Hippocampal formation (tissue), 2 donors: ENCODE measurements at places on chromosomes 12 and 14.

- DNase-seq = no peak
Measured at GRCh38 chr12:5073853-5074252, 30.2 kb downstream of the KCNA5 start.

DNA sequence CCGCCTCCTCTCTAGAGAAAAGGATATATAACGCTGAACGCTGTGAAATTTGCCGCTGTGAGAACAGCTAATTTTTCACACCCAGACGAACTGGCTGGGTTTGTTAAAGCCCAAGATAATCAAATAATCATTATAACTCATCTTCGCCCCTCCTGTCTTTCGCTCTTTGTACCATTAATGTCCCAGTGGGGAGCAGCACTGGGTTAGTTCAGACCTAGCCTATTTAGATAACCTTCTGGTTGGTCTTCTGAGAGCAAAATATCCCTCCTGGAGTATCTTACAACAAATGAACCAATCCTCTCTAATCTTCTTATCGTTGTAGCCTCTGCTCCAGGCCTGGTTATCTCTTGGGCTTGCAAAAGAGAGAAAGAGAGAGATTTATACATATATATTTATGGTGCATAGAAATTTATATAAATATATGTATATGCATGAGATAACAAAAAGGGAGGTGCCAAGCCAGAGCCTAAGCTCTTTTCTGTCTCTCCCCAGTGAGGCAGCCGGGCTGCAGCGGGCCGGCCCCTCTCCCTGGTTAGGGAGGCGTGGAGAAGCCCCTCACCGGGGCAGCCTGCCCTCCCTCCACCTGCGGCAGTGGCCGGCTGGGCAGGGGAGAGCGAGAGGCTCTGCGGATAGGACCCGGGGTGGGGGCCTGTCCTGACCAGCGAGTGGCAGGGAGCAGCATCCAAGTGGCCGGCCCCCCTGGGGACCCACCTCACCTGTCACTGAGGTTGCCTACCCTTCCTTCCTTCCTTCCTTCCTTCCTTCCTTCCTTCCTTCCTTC is 202.0 kb upstream of the LHX5 start:
- no peak for DNase-seq

DNA sequence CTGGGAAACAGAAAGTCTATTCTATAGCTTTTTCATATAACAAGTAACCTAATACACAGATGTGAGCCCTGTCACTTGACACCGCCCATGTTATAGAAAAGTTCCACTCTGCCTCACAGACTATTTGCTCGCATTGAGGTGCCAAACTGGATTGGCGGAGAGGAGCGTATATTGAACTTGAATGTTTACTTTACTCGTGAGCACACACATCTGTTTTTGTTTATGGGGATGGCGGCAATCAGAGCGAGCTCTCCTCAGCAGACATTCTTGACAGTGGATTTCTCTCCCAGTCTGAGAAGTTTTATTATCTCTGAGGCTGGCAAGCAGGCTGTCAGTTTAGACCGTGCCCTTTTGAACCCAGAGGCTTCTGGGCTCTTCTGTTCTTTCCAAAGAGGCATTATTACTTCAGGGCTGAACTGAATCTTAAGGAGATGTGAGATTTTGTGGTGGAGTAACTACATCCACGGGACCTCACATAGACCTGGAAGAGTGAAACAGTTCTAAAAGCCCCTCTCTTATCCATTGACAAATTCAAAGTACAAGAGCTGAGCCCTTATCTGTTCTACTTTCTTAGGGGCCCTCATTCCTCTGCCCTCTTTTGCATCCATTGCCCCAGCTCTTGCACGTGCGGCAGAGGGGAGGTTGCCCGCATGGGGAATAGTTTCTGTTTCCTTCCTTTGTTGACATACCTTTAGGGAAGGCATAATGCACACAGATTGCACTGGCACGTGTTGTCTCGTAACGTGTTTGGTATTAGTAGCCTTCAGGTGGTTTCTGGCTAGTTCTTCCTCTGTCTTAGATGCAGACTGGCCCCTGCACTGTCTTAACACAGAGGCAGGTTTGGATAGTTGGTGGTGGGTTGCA is 68.2 kb downstream of the DRAM1 start:
- DNase-seq = no peak

DNA sequence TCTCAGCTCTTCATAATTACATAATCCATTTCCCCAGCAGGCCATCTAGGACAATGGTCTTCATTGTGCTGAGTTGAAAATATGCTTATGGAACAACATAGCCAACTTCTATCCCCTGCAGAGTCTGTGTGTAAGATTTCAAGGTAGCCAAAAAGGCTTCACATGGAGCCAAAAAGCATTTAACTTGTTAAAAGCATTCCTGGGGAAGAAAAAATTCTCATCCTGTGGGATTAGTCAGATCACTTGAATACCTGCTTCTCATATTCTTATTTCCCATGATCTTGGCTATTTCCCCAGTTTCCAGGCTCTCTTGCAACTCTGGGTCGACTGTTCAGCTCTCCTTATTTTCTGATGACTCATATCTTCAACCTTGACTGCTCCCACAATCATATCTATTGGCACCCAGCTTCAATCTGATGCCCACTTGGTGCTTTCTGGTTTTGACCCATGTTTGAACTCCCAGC is 178.9 kb downstream of the KLHL28 start:
- DNase-seq = no peak

- DNase-seq = no peak
Measured at GRCh38 chr14:106493962-106494823, 967.8 kb downstream of the TMEM121 start.

GRCh38 chr12:89350630-89351488 is 1.4 kb downstream of the DUSP6 start:
- DNase-seq = no peak

- no peak for DNase-seq
Measured at GRCh38 chr12:122558745-122559641, 31.9 kb downstream of the KNTC1 start.

DNA sequence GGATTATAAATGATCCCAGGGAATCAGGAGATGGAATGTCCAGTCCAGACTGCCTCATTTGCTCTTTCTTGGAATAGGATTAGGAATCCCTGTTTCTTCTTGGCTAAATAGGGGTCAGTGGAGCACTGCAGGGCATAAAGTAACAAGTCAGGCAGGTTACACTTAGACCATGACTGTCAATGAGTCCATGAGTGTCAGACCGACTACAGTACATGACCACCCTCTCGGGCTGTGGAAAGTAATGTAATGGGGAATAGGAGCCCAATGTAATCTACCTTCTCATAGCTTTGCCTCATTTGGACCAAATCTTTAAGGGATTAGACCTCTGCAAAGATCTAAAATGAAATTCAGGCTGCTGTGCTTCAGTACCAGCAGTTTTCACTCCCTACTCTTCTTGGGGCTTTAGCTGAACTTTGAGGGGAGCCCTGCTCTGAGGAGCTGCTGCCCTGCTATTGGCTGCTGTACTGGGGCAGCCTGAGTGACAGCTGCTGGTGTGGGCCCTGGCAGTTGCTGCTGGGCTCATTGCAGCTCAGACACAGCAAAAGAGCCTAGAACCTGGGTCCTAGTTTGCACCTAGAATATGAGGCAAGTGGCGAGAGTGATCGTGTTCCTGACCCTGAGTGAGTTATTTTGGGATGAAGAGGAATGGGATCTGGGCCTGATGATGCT is 62.2 kb upstream of the OR4E1 start:
- DNase-seq = no peak

DNA sequence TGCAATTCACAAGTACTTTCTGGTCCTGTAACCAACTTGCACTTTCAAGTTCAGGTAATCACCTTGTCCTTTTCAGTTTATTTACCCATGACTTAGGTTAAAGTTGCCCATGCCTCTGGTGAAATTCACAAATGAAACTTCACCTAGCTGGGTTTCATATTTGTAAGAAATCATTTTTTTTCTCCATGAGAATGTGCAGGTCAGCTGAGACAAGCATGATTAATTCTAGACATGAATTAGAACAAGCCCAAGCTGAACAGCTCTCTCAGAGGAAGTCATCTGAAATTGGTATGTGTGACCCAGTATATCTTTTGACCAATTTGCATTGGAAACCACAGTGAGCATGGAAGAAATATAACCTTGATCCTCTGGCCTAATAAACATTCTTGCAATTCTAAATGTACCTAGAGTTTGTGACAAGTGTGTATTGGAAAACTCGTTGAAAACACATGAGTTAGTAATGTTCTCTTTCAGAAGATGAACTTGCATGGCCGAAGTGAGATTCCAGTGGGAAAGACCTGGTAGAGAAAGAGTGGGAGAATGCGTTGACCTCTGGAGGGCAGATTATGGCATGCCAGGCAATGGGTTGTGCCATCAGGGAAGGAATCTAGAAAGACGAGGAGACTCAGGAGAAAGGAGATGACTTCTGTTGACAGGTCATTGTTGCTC is 486.5 kb downstream of the ZFP36L1 start:
- no peak for DNase-seq

DNA sequence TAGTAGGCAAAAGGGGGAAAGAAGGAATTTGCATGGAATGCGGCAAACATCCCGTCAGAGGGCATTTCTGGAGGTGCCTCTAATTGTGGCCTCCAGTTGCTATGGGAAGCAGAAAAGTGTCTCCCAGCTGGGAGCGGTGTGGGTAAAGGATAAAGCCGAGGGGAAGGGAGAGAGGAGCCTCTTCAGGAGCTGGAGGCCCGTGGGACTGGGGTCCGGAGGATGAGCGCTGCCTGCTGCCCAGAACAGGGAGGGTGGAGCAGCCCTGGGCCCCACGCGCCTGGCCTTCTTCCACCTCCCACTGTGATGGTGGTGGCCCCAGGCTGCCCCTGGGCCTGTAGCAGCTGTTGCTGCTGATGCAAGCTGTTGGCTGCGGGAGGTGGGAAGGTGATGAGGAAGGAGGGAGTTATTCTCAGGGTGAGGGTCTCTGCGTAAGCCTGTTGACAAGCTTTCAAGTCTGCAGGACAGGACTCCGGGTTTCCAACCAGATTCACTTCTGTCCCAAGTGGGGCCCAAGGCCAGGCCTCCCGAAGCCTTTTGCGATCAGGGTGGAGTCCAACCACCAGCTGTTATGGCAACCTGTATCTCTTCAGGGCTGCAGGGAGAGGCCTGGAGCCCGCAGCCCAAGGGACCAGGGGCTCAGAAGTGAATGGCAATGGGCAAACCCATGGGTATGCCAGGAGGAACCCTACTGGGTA is 19.1 kb upstream of the PGF start:
- DNase-seq = no peak

GRCh38 chr14:105182296-105183020 is 1.3 kb upstream of the NUDT14 start:
- no peak for DNase-seq

- DNase-seq = no peak
Measured at GRCh38 chr12:104608998-104609397, 152.2 kb downstream of the CHST11 start.

- no peak for DNase-seq
Measured at GRCh38 chr12:54692353-54692752, 44.2 kb upstream of the DCD start.

GRCh38 chr14:103378038-103378854 is 7.0 kb upstream of the MARK3 start:
- DNase-seq = no peak

GRCh38 chr14:103164779-103165178 is 41.5 kb downstream of the TNFAIP2 start:
- no peak for DNase-seq

GRCh38 chr14:75979648-75980565 is 1.9 kb downstream of the TGFB3 start:
- DNase-seq = no peak

DNA sequence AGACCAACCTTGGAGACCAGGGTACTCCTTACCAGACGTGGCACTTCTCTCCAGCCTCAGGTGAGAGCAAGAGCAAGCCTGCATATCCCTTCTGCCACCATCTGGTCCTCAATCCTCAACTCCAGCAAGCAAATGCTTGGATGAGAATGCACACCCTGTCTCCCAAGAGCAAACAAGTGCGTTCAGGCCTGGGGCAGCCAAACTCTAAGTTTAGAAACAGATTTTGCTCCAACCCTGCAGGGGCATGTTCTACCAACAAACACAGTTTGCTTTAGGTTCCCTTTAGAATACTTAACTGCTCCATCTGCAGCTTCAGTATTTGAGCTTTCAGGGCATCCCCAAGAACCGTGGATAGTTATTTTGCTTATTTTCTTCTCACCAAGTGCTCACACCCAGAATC is 55.9 kb upstream of the FICD start:
- no peak for DNase-seq

DNA sequence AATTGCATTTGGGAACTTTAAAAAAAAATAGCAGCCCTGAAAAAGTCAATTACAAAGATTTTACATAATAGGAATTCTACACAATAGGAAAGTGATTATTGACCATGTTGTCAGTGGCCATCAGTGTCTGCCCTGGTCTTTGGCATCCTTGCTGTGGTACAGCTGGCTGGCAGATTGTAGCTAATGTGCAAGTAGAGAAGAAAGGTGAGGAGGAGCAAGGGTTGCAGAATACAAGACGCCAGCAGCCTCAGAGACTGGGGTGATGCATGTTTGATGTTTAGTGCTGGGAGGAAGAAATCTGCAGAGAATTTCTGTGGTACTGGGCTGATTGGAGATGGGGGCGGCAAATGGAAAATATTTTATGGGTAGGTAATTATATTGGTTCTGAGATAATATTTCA is 322.9 kb downstream of the TMEM117 start:
- no peak for DNase-seq

GRCh38 chr12:132872073-132872855 is 15.1 kb downstream of the CHFR start:
- no peak for DNase-seq

GRCh38 chr14:90535556-90536090 is 138.8 kb downstream of the CALM1 start:
- DNase-seq = no peak

- DNase-seq = peak; percentile 93
Measured at GRCh38 chr14:23555882-23556699, at the start of gene THTPA. THTPA (plus strand) TSS chr14:23556271; CDS start chr14:23556758, 487 bp downstream.

GRCh38 chr14:53384536-53384935 is 231.4 kb upstream of the DDHD1 start:
- DNase-seq = peak; percentile 59

- DNase-seq = no peak
Measured at GRCh38 chr12:6753772-6754356, 923 bp upstream of the MLF2 start.

GRCh38 chr14:65308536-65308935 is 104.0 kb upstream of the FUT8 start:
- no peak for DNase-seq

- no peak for DNase-seq
Measured at GRCh38 chr12:34406228-34406995, 384.1 kb downstream of the ALG10 start.

GRCh38 chr14:100577986-100578431 is 9.2 kb downstream of the BEGAIN start:
- DNase-seq = no peak

GRCh38 chr12:109124878-109125648 is 8.7 kb downstream of the ACACB start:
- no peak for DNase-seq

DNA sequence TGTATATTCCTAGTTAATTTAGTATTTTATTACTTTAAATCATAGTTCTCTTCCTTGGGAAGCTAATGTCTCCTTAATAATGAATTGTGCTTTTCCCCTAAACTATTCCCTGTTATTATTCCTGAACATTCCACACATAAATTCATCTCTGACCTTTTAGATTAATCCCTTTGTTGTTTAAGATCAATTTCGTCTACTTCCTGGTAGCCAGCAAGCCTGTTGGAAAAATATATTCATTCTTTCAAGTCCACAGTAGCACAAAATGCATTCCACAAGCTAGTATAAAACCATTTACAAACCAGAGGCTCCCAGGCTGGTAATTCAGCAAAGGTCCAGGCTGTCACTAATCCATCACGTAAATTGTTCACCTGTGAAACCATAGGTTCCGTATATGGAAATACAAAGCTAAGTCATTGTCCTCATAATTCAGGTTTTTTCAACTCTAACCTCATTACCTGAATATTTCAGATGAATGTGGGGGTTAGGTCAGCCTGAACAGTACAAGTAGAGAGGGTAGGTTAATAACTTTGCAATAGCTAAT is 232.7 kb downstream of the SEC23A start:
- DNase-seq = no peak

- no peak for DNase-seq
Measured at GRCh38 chr12:66848967-66849366, 170.1 kb upstream of the GRIP1 start.
